HFF-Myc (cell line): ENCODE measurements at places on chromosomes 3 and 15.

DNA sequence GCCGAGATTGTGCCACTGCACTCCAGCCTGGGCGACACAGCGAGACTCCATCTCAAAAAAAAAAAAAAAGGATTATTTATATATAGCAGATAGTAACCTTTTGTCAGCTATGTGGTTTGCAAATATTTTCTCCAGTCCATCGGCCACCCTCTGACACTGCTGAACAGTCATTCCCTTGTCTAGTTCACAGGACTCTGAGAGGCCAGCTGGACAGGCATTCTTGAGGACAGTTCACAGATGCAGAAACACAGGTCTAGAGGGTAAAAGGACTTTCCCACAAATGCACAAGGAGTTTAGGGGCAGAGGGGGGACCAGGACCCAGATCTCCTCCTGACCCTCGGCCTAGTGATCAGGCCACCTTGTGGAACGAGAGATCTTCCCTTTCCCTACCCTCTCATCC lies 7.5 kb upstream of the TMEM40 start:
- DNase-seq, result no peak

- no peak for DNase-seq
These were observed 36.5 kb upstream of the KLHL6 start for GRCh38 chr3:183591881-183592521.

DNA sequence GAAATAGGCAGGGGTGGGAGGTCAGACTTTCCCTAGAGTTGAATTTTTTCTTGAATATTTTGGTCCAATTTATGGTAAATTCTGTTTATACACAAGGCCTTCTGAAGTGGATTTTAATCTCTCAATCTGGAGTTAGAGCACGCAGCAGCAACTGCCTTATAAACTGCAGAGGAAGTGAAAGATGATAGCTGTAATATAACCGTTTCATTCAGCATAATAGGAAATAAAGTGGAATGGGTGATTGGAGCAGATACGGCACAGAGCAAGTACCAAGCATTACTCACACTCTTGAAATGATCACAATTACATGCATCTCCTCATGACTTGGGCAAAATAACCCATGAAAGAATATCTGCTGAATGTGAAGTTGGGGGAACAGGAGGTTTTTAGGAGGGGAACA lies 106.8 kb downstream of the ARRDC4 start:
- DNase-seq, result peak; percentile 85

GRCh38 chr3:20645340-20645739 lies 459.3 kb upstream of the SGO1 start:
- no peak for DNase-seq

- DNase-seq, result no peak
These were observed 7.5 kb upstream of the ALCAM start for GRCh38 chr3:105359098-105359762.

GRCh38 chr15:84826369-84826823 lies 9.2 kb downstream of the ALPK3 start:
- no peak for DNase-seq

DNA sequence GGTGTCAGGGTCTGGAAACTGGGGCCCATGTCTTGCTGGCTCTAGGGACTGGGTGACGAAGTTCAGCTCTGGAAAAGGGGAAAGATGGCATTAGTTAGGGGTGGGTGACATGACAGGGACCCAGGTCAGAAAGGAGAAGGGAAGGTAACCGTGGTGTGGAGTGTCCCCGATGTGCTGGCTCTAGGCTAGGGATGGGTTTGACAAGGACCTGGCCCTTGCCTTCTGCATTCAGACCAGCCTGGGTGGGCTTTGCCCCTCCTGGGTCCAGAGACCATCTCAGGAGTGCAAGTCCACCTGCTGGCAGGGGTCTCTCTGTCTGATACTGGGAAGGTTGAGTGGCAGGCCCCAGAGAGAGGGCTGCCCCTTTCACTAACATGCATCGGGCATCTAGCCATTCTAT lies 28.7 kb upstream of the ATP2B2 start:
- no peak for DNase-seq

GRCh38 chr3:185330238-185330637 lies 32.7 kb upstream of the MAP3K13 start:
- no peak for DNase-seq

- no peak for DNase-seq
These were observed 62.0 kb upstream of the KLF13 start for GRCh38 chr15:31264559-31265089.

DNA sequence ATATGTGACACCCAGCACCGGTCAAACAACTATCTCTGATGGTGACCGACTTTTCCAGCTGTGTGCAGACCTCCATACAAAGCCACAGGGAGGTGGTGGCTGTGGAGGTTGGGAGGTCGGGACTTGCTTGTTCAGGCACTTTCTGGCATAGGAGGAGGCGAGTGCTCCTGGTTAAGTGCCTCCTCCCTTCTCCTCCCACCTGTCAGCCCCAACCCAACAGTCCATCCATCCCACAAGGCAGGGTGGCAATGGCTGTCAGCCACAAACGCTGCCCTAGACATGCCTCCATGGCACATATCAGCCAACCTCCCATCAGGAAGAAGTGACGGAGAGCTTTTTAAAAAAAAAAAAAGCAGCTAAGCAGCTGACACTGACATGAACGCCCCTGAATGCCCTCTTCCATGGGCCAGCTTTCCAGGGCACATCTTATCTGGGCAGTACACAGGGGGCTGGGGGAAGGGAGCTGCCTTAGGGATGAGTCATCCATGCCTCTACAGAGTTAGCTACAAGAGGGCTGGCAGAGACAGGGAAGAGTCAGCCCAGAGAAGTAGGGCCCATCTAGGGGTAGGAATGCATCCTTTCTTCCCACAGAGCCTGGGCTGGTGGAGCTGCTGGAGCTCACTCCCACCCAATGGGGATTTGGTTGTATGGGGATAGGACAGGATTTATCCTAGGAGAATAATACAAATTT lies 41.2 kb downstream of the CCDC12 start:
- peak; percentile 85 for DNase-seq

DNA sequence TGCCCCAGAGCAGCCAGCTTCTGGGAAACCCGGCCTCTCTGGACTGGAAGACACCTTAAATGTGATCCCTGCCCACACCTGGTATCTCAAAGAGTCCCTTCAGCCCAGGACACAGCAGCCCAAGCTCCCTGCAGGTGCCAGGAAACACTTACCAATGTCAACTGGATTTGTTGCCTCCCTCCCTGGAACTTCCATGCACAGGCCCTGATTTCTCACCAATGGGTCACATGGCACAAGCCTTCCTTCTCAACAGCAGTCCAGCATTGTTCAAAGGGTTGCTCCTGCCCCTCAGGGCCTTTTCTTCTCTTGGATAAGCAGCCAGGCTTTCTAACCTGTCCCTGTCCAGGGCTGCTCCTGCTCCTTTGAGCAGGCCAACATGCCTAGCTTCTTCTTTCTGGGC lies 31.6 kb downstream of the ANP32A start:
- DNase-seq, result no peak

DNA sequence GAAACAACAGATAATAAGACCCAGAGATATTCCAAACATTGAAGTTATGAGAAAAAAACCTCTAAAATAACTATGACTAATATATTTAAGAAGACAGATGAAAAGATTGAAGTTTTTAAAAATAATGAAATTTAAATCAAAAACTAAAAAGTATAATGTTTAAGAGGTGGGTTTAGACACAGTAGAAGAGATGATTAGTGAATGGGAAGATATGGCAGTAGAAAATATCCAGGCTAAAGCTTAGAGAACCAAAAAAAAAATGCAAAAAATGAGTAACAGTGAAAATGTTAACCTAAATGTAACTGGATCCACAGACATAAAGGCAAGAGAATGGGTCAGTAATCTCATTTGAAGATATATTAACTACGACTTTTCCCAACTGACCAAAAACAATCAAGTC lies 52.2 kb downstream of the RETNLB start:
- no peak for DNase-seq

- no peak for DNase-seq
These were observed 60.1 kb downstream of the RASGRF1 start for GRCh38 chr15:79030470-79030869.

DNA sequence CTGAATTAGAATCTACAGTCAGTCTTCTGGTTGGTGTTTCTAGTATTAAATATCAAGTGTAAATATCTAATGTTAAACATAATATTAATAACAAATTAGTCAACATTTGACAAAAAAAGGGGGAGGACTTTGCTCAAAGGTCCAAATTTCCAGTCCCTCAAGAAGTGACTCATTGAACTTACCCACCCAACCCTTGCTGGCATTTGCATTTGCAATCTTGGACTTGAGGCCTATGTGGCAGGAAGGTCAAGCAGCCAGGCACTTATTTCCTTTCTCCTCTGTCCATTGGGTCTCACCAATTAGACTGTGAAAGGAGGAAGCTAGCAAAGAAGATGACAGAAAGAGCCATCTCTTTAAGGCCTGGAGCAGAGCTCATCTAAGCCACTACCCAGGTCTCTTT lies 174.0 kb downstream of the THRB start:
- DNase-seq, result no peak

DNA sequence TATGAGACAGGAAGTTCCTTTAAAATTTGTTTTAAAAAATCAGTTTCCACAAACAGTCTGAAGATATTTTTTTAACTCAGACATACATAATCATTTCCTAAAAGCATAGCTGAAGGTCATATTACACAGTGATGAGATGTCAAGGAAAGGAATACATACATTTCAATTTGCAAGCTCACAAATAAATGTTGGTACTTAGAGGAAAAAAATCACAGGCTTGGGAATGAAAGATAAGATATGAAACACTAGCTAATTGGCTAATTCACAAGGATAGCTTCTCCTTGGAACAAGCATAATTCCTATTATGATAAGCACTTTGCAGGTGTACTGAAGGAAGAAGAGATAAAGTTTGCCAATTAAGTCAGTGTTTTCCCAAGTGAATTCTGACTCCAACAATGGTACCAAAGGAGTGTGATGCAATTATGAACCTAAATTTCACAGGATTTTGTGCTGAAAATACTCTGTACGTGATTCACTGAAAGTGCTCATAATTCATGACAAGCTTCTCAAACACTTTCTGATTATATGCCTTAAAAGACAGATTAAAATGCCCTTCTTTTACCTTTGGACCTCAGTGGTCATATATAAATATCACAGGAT lies 112.4 kb downstream of the FRMD5 start:
- DNase-seq, result no peak

GRCh38 chr3:101512396-101512645 lies 691 bp downstream of the SENP7 start:
- DNase-seq, result no peak

DNA sequence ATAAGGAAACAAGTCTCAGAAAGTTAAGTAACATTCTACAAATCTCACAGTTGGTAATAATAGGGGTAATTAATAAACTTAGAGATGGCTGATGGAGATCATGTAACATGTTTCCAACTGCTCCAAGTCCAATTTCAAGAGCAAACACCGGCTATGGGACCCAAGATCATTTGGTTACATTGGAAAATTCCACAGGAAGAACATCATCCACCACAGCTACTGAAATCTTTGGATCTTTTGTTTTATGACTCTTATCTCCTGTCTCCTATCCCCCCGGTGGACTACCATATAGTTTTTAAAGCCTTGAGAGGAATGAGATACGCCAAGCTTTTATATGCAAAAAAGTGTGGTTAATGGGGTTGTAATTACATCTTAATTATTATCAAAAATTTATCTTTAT lies 216.1 kb downstream of the WNT5A start:
- no peak for DNase-seq

GRCh38 chr3:48881652-48882114 lies 17.0 kb downstream of the SLC25A20 start:
- DNase-seq, result no peak

DNA sequence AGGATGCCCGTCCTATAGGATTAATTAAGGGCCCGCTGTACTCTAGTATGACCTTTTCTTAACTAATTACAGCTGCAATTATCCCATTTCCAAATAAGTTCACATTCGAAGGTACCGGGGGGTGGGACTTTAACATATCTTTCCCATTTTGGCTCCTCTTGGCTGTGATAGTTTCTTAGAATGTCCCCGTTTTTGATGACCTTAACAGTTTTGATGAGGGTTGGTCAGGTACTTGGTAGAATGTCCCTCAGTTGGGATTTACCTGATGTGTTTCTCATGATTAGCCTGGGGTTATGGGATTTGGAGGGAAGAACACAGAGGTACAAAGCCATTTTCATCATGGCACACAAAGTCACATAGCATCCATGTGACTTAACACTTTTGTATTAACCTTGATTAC lies 18.2 kb downstream of the RTP1 start:
- DNase-seq, result no peak

DNA sequence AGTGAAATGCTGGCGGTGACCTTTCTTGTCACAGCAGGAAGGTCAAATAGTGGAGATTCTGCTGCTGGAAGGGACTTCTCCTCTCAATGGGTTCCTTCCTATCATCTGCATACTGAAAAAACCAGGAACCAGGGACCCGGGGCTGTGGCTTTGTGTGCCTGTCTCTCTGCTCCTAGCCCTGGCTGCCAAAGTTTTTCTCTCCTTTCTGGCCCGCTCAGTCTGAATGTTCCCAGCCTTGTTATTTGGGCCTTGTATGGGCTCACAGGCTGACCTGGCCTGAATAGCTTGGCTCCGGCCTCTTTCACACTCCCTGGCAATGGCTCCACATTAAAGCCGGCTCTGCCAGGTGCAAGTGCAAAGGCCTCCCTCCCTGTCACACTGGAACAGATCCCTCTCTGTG lies 94.7 kb downstream of the LRIG1 start:
- DNase-seq, result no peak

DNA sequence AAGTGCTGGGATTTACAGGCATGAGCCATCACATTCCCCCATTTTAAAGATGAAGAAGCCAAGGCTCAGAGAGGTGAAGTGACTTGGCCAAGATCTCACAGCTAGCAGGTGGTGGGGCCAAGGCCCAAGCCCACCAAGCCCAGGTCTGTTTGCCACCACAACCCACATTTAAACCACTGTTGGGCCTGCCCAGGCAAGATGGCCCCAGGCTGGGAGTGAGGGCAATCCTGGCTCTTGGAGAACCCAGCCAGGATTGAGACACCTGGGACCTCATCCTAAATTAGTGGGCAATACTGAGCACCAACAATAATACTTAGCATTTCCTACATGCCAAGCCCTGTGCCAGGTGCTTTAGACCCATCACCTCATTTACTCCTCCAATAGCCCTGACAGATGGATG lies 6.9 kb downstream of the IGDCC3 start:
- DNase-seq, result no peak

- DNase-seq, result no peak
These were observed 37.7 kb downstream of the CCR4 start for GRCh38 chr3:32989171-32989570.

DNA sequence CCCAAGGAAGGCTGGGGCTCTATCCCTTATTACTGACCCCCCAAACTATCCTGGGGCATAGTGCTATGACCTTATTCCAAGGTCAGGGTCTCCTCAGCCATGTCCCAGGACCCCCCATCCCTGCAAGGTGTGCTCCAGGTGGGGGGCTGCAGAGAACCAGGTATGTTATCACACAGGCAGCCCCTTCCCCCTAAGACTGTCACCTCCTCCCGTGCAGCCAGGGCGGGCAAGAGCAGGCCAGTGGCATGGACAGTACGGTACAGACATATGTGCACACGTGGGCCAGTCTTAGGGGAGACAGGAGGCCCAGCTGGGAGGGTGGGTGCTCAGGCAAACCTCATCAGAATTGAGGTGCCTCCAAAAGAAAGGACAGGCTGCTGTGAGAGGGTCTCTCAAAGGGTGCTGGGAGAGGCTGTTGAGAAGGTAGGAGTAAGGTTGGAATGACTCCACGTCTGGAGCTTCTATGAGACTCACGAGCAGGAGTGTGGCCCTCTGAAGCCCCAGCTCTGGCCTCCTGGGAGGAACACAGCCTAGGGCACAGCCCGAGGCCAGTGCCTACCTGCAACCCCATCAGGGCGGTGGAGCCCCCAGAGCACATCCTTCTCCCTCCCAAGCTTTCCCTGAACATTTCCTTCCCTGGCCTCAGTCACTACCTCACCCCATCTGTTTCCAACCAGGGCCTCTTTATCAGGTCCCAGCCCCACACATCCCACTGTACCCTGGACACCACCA lies 1.7 kb upstream of the COL7A1 start:
- no peak for DNase-seq
